ENCODE measurements at places on chromosomes 12 and 14.

GRCh38 chr14:54121466-54122027, 164.9 kb upstream of the BMP4 start:
- DNase-seq: no peak

DNA sequence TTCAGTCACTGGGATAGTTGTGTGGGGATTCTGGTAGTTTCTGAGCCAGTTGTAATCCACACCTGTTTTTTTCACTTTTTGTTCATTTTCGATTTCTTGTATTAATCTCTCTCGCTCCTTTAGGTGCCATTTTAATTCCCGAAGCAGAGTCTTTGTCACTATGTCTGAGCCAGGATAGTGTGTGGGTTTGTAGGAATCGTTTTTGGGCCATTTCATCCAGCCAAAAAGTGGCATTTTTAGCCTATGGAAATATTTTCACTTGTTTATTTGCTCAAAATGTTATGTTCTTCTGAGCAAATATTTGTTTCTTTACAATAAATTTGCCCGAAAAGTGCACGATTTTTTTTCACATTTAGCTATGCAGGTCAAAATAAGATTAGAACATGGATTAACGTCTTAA, 867 bp downstream of the RD3L start:
- no peak for DNase-seq

DNA sequence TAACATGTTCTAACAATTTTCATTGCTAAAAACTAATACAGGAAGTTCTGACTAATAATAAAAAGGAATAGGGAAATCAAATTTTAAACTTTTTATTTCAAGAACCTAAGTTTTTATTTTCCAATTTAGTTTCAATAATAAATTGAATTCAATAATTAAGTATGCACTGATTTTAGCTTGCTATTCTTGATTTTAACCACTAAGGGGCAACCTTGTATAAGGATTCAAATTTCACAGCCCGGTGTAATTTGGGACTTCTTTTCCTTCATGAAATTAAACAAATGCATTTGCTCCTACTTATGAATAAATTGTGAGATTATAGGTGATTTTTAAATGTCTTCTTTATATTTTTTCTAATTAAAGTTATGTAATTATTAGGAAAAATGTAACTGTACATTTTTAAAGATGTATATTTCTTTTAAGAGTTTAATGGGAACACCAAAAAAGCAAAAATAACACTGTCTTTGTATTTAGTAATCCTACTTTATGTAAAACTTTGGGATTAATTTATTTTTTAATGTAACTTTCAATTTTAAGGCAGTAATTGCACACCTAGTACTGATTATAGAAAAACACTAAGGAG, 241.4 kb upstream of the PDZRN4 start:
- peak; percentile 28 for DNase-seq

DNA sequence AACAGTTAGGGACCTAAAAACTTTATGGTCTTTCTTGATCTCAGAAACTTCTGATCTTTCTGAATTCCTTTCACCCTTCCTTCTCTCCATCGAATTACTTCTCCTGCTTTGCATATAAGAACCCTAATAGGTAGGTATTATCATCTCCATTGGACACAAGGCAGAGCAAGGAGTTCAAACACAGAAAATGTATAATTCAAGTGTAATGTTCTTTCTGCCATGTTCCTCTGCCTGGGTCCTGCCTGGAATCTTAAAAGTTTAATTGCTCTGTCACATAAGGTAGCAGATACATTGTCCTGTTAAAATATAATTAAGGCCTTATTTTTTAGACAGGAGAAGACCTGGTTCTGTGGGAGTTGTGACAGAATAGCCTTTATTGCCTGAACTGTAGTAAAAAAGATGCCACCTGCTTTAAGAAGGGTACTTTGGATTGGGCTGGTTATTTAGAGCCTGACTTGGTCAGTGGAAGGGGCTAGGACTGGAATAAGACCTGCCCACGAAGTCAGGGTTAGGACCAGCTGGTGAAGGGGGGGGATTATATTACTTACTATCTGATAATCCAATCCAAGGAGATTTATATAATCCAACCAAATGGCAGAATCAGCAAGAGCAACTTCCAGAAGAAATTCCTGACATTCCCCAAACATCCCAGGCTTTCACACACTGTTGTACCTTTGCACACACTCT, 10.4 kb downstream of the G2E3 start:
- DNase-seq: no peak

- DNase-seq: no peak
These were observed 713 bp upstream of the FBXL14 start for GRCh38 chr12:1595026-1595561.

GRCh38 chr12:93148412-93148811, 219.3 kb upstream of the EEA1 start:
- no peak for DNase-seq

GRCh38 chr12:128920468-128920867, 67.2 kb downstream of the GLT1D1 start:
- no peak for DNase-seq

- DNase-seq: no peak
These were observed 577 bp upstream of the TPCN1 start for GRCh38 chr12:113220593-113221180.

GRCh38 chr14:104428333-104428851, 151.2 kb upstream of the C14orf180 start:
- no peak for DNase-seq

DNA sequence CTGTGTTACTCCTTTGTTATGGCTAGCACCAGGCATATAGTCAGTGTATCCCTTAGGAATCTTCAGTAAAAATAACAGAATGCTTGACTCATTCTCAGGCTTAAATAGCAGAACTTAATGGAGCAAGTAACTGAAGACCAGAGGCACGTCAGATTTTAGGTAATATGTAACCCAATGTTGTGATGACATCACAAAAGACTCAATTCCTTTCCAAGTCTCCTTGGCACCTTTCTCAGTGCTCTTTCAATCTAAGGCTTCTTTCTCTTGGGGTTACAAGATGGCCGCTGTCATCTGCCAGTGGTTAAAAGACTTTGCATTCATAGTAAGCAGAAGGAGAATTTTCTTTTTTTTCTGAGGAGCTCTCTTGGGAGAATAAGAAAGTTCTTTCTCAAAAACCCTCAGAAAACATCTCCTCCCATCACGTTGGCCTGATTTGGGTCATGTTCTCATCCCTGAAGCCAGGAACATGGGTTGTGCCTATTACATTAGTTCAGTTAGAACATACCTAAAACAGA, 33.4 kb upstream of the DCN start:
- DNase-seq: no peak

DNA sequence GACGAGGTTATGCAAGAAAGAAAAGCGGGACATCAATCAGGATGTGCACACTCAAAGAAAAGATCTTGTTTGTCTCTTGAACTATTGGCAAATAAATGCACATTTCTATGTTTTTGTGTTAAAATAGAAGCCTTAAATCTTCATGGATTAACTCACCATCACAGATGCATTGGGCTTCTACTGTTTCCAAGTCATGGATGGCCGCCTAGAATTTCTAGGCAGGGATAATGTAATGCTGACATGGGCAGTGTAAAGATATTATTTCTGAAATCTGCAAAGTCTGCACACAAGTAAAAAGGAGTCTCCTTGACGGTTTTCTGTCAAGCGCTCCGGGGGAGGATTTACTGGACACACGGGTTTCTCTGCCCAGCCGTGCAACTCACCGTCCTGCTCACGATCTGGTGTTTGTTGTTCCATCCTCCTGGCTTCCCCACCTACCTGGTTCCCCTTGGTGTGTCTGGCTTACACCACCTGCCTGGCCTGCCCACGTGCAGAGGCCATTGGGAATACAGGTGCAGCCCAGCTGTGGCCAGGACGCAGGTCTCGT, 103.3 kb upstream of the FZD10 start:
- DNase-seq: peak; percentile 28

DNA sequence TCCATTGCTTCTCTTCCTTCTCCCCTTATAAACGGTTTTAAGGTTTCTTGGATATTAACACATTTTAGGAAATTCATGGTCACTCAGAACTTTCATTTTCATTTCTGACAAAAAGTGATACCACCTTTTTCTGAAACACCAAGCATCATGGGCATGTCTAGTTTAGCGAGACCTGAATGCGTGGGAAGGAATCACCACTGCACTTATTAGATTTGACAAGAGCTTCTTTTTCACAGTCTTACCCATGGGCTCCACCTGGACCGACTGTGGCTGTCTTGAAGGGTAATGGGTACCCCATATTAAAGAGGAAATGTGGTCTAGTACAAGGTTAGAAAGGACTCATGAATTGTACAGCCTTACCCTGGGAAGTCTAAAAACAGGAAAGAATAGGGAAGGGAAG, 95.4 kb downstream of the KCNK10 start:
- no peak for DNase-seq

GRCh38 chr12:113407931-113408600, 4.4 kb upstream of the SDS start:
- DNase-seq: no peak

GRCh38 chr12:12791756-12792369, 6.4 kb downstream of the APOLD1 start:
- DNase-seq: peak; percentile 31

GRCh38 chr12:50922820-50923219, 29.5 kb upstream of the HIGD1C start:
- no peak for DNase-seq
